T-helper 17 cell (primary cell): ENCODE measurements at places on chromosomes 1 and 21. TPM values are rescaled to one million over a fixed set of nuclear protein-coding genes. Genes with fewer than 3 reads are reported as not detected.

- DNase-seq, result no peak
Observed at GRCh38 chr21:27802816-27803475, 836.1 kb upstream of the ADAMTS5 start.

GRCh38 chr1:84299536-84300170, 1.9 kb upstream of the SAMD13 start:
- DNase-seq, result no peak

Gene TBX15
- total RNA-seq, result not detected

Gene MAD2L2
- 28.1 TPM for total RNA-seq

Gene SYPL2
- total RNA-seq, result not detected

Gene RHBDL2
- not detected for total RNA-seq

- no peak for DNase-seq
Observed at GRCh38 chr1:235093013-235093695, 35.5 kb downstream of the TOMM20 start.

DNA sequence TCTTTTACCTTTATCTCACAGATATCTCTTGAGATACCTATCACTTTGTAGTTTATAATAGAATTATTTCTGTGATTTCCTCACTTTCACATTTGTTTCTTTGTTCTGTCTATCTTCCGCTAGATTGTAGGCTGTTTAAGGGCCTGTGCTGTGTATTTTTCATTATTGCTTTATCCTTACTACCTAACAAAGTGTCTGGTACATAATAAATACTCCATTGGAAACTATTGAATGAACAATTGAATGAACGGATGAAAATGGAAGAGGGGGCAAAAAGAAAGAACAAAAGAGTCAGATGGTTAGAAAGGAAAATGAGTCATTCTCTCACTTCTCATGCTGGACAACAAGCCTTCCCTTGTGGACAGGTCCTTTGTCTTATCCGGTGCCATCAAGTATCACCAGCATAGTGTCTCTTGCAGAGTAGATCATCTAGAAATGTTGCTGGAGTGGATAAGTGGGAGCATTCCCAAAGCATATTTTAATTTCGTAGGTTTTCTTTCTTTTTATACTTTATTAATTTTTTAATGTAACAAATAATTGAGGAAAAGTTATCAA, 159.8 kb downstream of the NEK7 start:
- no peak for DNase-seq

- DNase-seq, result no peak
Observed at GRCh38 chr1:207312604-207312920, 8.9 kb upstream of the CD55 start.

- DNase-seq, result no peak
Observed at GRCh38 chr1:10210841-10211804, 753 bp downstream of the KIF1B start.

- DNase-seq, result no peak
Observed at GRCh38 chr1:70348399-70349165, 5.9 kb downstream of the ANKRD13C start.

- DNase-seq, result no peak
Observed at GRCh38 chr1:232547938-232548484, 81.9 kb downstream of the SIPA1L2 start.

Gene PRR9
- total RNA-seq, result not detected

DNA sequence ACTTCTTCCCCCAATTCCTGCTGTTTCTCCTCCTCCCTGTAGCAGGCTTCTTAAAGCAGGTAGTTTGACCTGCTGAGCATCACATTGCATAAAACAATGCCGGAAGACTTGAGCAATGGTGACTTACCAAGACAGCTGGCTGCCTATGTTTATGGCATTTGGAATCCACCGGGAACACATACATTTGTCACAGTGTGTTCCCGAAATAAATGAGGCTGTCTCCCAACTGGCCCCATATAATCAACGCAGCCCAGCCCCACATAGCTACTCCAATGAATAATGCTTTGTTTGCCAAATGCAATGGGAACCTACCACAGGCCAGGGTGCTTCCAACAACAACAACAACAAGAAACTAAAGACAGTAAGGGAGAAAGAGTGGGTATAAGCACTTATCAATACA, 186.1 kb upstream of the MAP1LC3C start:
- no peak for DNase-seq

DNA sequence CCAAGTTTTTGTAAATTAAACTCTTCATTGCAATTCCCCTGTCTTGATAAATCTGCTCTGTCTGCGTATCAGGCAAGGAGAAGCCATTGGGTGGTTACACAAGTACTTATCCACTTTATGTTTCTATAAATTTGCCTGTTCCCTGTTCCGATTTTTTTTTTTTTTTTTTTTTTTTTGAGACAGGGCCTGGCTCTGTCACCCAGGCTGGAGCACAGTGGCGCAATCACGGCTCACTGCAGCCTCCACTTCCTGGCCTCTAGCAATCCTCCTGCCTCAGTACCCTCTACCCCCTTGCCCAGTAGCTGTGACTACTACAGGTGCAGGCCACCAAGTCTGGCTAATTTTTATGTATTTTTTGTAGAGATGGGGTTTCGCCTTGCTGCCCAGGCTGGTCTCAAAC, 11.1 kb upstream of the CSRP1 start:
- DNase-seq, result no peak

Gene TNN
- not detected for total RNA-seq

GRCh38 chr1:84722794-84723193, 32.5 kb upstream of the SSX2IP start:
- DNase-seq, result no peak

DNA sequence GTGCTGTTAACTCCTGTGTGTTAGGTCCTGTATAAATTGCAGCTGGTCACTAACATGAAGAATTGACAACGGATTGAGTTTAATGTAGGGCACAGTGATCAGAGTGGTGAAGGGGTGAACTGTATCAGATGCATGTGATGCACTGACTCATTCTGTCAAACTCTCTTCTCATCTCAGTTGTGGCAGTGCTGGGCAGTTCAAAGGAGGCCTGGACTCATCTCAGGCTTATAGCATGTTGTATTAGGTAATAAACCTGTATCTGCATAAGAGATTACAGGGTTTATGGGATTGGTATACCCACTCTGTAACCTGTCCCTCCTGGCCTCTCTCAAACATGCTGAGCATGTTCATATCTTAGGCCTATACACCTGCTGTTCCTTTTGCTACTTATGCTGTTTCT, 12.4 kb upstream of the GBP3 start:
- no peak for DNase-seq

- no peak for DNase-seq
Observed at GRCh38 chr1:40710581-40711315, 19.2 kb downstream of the NFYC start.

DNA sequence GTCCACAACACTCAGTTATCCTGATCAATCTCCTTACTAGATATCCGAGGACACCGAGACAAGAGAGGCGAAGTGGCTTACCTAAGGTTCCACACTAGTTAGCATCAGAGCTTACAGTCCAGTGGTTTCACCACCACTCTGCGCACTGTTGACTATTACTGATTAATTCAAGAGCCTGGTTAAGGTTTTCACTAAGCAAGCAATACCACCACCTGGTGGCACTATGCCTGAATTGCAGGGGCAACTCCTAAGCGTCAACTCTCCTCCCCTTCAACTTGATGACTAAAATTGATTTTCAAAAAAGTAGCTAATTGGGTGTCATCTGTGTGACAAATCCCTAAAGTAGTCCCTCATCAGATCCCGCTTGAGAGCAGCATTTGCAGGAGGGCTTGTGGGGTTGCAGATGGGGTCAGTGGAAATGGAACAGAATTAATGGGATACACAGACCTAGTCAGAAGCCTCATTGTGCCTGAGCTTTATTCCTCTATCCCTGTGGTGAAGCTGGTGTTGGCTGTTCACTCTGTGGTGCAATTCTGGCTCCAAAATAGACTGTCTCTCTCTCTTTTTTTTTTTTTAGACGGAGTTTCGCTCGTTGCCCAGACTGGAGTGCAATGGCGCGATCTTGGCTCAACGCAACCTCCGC, 9.1 kb downstream of the TTC22 start:
- no peak for DNase-seq

Gene LIPI
- total RNA-seq, result not detected

GRCh38 chr1:170701962-170702361, 38.0 kb downstream of the PRRX1 start:
- DNase-seq, result no peak

Gene CCDC190
- not detected for total RNA-seq

DNA sequence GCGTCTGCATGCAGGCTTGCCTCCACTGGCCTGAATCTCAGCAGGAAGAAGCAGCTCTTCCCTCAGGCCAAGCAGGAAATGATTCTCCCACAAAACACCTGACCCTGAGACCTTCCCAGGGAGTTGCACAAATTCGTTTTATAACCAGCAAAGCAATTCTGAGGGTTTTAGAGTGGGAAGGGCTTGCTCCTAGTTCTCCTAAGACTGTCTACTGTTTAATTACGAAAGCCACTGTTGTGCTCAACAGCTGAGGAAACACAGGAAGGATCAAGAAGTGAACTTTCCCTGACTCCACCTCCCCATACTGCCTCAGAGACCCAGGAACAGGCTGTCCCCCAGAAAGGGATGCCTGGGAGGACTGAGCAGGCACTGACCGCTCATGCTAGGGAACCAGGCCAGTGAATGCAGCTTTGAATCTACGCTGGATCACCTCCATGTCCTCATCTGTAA, 37.0 kb upstream of the PUM1 start:
- no peak for DNase-seq

Gene FAM78B
- 0.31 TPM for total RNA-seq

- no peak for DNase-seq
Observed at GRCh38 chr1:66367369-66367768, 166.6 kb upstream of the SGIP1 start.

Gene CRYAA
- not detected for total RNA-seq

Gene RBM11
- total RNA-seq, result 1.5 TPM

Gene PRELP
- not detected for total RNA-seq

DNA sequence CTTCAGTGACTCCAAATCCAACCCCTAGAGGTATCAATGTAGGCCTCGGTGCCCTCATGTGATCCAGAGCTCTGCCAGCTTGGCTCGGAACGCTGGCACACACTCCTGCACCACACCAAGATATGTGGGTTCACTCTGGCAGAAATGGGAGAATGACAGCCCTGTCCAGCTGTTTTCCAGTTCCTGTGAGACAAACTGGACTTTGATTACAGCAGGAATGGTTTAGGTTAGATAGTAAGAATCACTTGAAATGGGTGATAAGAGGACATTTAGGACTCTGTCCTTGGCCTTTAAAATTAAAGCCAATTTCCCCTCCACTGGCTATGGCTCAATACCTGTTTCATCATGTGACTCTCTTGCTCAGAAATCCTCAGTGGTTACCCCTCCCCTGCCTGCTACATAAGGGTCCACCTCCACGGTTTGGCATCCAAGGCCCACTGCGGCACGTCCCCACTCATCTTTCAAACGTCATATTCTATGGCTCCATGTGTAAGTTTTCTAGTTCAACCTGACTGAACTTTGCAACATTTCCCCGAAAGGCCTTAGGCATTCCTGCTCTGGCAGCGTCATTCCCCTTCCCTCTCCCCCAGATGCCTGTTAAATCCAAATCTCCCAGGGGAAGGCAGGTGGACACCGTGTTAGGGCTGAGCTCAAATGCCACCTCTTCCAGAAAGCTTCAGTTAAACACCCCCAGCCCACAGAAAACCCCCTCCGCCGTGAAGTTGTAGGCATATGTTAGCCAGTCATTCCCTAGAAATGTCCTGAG, 44.7 kb downstream of the PLEKHA6 start:
- DNase-seq, result no peak

GRCh38 chr1:65952696-65953095, 160.0 kb downstream of the PDE4B start:
- no peak for DNase-seq

Gene HTR1D
- not detected for total RNA-seq

Gene MYOM3
- not detected for total RNA-seq

DNA sequence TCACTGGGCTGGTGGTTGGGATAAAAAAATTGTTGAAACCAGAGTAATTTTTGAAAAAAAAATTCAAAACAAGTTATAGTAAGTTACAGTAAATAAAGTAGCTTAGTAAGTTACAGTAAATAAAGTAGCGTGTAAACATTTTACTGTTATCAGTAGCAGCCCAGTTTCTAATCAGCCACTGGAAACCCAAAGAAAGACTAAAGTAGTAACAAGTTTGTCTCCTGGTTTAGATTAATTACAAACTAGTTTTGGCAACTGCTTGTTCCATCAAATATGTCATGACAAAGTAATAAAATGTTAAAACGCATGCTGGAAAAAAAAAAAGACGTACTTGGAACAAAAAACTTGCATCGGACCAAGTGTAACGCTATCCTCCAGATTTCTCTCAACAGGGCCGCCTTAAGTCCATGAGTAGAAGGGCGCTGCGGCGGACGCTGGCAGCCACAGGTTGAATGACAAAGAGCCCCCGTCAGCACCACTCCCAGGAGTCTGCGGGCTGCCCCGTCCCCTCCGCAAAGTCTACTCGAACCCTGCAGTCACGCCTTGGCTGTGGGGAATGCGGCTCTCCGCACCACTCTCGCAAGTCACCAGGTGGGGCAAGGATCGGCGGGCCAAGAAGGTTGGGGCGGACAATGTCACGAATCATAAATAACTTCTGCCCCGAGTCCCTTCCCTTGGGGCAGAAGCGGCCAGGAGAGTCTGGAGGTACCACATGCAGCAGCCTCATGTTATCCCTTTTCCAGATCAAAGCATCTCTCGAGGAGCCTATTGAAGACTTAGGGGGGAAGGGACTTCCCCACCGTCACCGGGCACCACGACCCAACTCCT, 837 bp downstream of the SLC16A1 start:
- peak; percentile 20 for DNase-seq

DNA sequence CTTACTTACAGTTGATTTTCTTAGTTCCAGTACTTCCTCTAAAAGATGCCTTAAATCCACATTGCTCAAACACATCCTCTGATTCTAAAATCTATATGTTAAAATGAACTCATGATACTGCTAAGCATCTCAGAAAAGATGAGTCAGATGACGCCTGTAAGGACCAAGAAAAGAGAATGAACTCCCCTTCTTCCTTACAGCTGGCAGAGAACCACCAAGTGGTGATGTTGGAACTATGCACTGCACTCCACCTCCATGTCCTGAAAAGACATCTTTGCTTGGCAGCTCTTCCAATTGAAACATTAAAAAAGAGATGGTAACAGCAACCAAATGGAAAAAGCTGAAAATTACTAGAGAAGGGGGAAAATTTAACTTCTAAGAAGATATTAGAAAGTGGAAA, 648.8 kb downstream of the PTPRC start:
- no peak for DNase-seq
